ENCODE measurements at places on chromosomes 7 and 10.

- no peak for DNase-seq
These were observed 95.3 kb downstream of the ZNRF2 start for GRCh38 chr7:30379741-30380140.

- no peak for DNase-seq
These were observed 38.6 kb downstream of the FAS start for GRCh38 chr10:89029181-89029580.

GRCh38 chr7:157271315-157271990 is 65.4 kb upstream of the DNAJB6 start:
- DNase-seq, result no peak

- DNase-seq, result no peak
These were observed 45.3 kb downstream of the GRID2IP start for GRCh38 chr7:6505685-6506559.

DNA sequence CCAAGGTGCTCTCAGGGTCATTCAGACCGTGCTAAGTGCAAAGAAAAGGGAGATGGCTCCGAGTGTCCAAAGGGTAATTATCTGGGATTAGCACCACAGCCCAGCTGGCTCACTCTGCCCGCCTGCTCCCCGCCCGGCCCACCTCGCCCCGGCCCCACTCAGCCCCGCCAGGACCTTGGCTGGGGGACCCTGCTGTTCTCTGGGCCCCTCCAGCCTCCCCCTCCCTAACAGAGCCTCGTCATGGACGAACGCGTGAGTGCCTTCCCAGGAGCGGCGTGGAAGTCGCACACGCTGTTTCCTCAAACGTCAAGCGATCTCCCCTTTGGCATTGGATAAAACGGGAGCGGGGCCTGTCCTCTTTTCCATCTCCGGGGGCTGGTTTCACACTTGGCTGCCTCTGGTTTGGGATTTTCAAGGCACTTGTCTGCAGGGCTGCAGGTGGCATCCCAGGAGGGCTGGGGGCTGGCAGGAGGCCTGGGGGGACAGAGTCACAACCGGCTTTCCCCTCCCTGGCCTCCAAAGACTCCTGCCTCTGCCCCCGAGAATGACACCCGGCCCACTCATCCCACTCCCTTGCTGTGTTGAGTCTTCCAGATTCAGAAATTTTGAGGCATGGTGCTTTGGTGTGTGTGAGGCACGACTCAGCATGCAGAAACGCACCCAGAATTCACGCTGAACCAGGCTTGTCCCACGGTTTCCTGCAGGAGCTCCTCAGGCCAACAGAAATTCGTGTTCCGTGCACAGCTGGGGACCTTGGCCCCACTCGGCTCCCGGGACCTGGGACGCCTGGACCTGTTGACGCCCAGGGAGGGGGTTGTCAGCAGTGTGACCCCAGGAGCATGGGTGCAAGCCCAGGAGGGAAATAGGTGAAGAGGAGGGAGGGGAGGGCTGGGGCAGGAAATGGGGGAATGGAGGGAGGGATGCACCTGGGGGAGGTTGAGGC is 110.0 kb downstream of the PDGFA start:
- no peak for DNase-seq

- no peak for DNase-seq
These were observed 5.6 kb downstream of the C10orf105 start for GRCh38 chr10:71714031-71714410.

Measured in HTR-8/SVneo (cell line).